ENCODE measurements at places on chromosomes 6 and 20.
A peak's percentile ranks its signal among the peaks of the same experiment; 100 is the strongest.

GRCh38 chr6:10655508-10656055 is 38.8 kb downstream of the C6orf52 start:
- no peak for DNase-seq

GRCh38 chr20:10669843-10670446 is 3.9 kb downstream of the JAG1 start:
- no peak for DNase-seq

DNA sequence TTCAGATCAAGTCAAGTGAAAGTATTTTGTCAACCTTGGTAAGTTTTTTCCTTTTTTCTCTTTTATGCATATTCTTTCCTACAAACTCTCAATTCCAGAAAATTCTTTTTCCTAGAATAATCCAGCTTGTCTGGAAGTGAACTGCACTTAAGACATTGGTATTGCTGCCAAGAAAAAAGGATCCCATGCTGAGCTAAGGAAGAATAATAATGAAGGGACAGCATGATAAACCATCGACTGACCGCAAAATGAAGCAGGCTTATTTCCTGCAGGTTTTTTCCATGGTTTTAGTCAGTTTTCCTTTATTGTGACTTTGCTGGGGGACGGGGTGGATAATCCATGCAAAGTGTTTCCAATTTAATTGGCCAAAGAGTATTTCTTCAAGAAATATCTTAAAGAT is 857.6 kb upstream of the SLC35B3 start:
- DNase-seq = no peak

- no peak for DNase-seq
Observed at GRCh38 chr20:38433304-38433972, 1.7 kb downstream of the SNHG17 start.

- DNase-seq = no peak
Observed at GRCh38 chr6:139944131-139944530, 569.7 kb upstream of the CITED2 start.

GRCh38 chr6:77464495-77464867 is 1.2 kb upstream of the HTR1B start:
- no peak for DNase-seq

DNA sequence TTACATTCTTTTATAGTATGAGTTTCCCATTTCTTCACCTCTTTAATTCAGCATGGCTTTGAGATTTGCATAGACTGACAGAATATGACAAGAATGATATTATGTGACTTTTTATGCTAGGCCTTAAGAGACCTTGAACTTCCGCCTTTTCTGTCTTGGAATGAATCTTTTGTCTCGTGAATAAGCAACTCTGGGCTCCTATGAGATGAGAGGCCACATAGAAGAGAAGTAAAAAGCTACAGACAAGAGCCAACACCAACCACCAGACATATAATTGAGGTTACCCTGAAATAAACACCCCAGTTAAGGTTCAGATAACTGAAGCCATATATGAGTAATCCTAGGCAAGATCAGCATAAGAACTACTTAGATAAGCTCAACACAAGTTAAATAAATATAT is 600.8 kb downstream of the MEI4 start:
- DNase-seq = no peak

DNA sequence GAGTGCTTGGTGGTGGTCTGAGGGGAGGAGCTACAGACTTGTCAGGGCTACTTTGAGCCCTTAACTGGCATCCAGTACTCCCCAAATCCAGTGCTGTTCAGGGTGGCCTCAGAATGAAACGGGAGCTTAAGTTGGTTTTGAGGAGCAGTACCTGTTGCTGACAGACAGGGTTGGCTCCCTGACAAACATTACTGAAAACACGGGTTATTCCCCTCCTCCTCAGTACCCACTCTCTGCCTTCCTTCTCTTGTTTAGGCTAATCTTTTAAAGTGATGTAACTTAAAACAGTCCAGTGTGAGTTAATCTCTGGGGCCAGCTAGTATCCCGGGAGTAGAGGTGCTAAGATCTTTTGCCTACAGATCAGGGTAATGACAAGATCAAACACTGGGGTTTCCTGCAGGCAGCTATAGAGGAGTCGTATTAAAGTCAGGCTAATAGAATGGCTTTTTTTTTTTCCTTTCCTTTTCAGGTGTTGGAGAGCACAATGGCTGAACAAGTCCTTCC is 3.7 kb downstream of the TNFAIP3 start:
- DNase-seq = no peak

GRCh38 chr6:64497634-64498033 is 862.0 kb downstream of the PHF3 start:
- DNase-seq = no peak

- no peak for DNase-seq
Observed at GRCh38 chr20:43969501-43970182, 55.0 kb downstream of the TOX2 start.

DNA sequence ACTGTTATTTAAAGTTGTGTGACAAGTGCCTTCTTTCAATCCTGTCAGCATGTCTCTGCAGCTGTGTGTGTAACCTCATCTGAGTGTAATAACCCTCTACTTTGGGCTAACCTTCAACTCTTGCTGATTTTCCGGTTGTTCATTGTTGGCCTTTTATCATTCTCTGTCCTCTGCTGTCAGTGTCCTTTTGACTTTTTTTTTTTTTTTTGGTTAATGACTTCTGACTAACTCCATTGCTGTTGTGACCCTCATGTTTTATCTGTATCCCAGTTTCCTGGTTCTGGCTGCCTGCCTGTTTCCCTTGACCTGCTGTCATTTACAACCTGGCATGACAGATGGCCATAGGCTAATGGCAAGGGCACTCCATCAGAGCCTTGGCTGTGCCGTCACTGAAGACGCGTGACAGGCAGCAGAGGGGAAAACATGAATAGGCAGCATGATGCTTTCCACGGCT is 145.7 kb upstream of the MAN1A1 start:
- no peak for DNase-seq

GRCh38 chr6:144310765-144311164 is 25.6 kb downstream of the UTRN start:
- no peak for DNase-seq

DNA sequence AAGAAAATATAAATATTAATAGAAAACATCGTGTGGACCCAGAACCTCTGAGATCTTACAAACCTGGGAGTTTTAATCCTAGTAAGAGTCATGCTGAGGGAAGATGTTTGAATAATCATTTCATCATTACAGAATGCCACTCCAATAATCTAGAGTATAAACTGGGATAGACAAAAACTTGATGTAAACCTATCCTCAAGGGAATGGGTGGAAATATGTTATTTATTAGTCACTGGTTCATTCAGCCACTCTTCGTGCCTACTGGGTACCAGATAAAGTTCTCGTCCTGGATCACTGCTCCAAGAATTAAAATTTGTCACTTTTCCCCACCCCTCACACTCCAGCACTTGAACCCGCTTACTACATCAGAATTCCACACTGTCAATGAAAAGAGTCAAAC is 7.7 kb downstream of the HLA-B start:
- no peak for DNase-seq

- DNase-seq = no peak
Observed at GRCh38 chr20:15708984-15709598, 864.2 kb downstream of the KIF16B start.

DNA sequence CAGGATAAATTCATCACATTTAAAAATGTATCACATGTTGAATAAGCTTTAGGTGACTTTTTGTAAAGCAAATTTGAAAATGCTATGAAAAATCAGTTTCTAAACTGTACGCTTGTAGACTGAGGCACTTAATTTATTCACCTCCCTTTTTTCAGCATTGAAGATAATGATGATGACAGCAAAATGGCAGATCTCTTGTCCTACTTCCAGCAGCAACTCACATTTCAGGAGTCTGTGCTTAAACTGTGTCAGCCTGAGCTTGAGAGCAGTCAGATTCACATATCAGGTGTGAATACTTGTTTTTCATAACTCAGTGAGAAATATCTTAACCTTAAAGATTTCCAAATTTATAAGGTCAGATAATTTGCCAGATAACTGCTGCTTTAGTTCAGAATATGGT is 15.6 kb downstream of the FBXO9 start:
- DNase-seq = no peak

DNA sequence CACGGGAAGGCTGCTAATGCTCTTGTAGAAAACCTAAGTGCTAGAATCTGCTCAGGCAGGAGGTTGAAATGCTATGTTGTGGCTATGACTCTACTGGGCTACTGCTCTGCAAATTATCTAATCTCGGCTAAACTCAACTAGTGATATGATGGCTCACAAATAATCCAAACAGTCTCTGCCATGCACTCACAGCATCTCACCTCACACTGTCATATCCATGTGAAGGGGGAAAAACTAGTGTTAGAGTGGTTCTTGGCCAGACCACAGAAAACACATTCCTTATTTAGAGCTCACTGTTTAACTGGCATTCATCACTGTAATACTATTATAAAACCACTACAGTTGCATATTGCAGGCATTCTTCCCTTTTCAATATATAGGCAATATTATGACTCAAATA is 81.8 kb upstream of the DST start:
- DNase-seq = peak; percentile 56

- DNase-seq = no peak
Observed at GRCh38 chr6:99608886-99609482, 2.4 kb downstream of the PRDM13 start.

DNA sequence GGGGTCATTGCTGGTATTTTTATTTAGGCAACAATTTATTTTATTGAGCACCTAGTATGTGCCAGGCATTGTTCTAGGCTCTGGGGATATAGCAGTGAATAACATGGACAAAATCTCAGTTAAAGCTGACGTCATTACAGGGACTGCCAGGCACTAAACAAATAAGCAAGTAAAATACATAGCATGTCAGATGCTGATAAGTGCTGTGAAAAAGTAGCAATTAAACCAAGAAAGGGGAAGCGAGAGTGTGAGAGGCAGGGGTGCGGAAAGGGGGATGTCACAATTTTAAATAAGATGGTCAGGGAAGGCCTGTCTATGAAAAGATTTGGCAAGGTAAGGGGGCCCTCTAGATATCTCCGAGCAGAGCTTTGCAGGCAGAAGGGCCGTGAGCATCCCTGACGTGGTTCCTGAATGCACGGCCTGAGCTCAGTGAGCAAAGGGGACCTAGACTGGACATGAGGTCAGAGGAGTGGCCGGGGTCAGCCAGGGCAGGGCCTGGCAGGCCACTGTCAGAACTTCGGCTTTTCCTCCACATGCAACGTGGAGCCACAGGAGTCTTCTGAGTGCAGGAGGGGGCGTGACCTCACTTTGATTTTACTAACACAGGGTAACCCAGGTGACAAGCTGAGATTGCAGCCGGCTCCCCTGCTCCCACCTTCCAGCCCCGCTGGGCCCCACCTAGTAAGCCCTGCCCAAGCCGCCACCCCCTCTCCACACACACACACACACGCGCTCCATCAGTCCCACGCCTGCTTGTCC is 24.2 kb upstream of the SIRPA start:
- no peak for DNase-seq

- no peak for DNase-seq
Observed at GRCh38 chr6:13660893-13661292, 45.8 kb downstream of the NOL7 start.

- no peak for DNase-seq
Observed at GRCh38 chr20:50491168-50491567, 19.0 kb upstream of the PTPN1 start.

- no peak for DNase-seq
Observed at GRCh38 chr6:161436106-161436876, 162.4 kb upstream of the AGPAT4 start.

GRCh38 chr6:128240024-128240428 is 280.4 kb downstream of the PTPRK start:
- DNase-seq = no peak

DNA sequence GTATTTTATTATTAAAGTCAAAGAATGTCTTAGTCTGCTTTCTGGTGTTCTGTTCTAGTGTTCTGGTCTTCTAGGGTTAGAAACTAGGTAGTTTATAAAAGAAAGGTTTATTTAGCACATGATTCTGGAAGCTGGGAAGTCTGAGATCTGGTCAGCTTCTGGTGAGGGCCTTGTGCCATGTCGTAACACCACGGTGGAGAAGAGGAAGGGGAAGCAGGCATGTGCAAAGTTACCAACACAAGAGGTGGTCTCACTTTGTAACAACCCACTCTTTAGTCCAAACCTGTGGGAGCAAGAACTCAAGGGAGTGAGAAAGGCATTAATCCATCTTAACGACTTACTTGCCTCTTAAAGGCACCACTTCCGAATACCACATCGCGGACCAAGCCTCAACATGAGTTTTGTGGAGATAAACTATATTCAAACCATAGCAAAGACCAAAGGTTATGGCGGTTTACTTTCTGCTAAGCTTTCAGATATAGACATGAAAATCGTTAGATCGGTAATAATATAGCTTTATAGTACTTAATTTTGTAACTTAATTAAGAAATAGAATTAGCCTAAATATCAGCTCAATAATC is 99.4 kb downstream of the NCOA3 start:
- DNase-seq = no peak

GRCh38 chr6:135828021-135828420 is 23.5 kb upstream of the PDE7B start:
- DNase-seq = no peak

DNA sequence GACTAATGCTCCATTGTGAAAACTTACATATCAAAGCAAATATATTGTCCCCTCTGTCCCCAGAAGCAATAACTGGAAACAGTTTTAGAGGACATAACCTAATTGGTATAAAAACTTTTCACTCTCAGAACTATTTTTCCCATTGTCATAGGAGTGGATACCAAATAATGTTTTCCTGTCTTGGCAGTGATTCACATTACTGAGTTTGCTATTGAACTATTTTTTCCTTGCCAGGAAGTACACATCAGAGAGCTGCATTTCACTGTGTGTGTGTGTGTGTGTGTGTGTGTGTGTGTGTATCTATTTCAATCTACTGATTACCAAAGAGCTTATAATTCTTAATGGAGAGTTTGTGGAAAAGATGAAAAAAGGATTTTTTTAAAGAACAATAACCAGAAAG is 45.4 kb downstream of the AKAP12 start:
- peak; percentile 42 for DNase-seq

GRCh38 chr6:111591901-111592461 is 13.7 kb downstream of the TRAF3IP2 start:
- DNase-seq = peak; percentile 60

DNA sequence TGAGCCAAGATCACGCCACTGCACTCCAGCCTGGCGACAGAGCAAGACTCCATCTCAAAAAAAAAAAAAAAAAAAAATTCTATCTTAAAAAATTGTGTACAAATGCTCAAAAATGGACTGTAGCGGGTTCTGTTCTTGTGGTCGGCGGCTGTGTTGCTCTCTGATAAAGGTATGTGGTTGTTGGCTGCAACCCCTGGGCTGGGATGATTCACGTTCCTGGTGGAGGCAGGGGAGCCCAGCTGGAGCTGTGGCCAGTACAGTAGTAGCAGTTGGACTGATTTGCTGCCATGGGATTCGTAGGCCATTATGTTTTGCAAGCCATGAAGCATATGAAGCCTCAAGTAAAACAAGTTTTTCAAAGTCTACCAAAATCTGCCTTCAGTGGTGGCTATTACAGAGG is 22.3 kb downstream of the MDN1 start:
- no peak for DNase-seq

DNA sequence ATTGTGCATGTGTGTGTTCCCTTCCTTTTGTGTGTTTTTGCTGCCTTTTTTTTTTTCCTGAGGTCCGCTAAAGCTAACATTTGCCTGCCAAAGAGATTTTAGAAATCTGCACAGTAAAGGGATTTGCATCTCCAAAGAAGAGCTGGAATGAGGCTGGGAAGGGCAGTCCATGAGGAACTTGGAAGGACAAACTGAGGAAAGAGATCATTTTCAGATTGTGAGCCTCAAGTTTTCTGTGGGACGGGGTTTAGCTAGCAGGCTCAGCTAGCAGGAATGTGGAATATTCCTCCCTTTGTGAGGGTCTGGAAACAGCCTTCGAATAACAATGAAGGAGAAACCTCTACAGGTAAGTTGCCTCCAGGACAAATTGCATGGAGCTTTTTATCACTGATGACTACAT is 3.8 kb downstream of the INSM1 start:
- no peak for DNase-seq

Data from GM03348 (cell line).